ENCODE measurements at places on chromosomes 7 and 10. TPM values are rescaled to one million over a fixed set of nuclear protein-coding genes. Genes with fewer than 3 reads are reported as not detected.

GRCh38 chr7:40847921-40848320 is 713.1 kb downstream of the SUGCT start:
- DNase-seq: no peak

- DNase-seq: no peak
Observed at GRCh38 chr7:43888993-43889945, 17.1 kb downstream of the URGCP start.

DNA sequence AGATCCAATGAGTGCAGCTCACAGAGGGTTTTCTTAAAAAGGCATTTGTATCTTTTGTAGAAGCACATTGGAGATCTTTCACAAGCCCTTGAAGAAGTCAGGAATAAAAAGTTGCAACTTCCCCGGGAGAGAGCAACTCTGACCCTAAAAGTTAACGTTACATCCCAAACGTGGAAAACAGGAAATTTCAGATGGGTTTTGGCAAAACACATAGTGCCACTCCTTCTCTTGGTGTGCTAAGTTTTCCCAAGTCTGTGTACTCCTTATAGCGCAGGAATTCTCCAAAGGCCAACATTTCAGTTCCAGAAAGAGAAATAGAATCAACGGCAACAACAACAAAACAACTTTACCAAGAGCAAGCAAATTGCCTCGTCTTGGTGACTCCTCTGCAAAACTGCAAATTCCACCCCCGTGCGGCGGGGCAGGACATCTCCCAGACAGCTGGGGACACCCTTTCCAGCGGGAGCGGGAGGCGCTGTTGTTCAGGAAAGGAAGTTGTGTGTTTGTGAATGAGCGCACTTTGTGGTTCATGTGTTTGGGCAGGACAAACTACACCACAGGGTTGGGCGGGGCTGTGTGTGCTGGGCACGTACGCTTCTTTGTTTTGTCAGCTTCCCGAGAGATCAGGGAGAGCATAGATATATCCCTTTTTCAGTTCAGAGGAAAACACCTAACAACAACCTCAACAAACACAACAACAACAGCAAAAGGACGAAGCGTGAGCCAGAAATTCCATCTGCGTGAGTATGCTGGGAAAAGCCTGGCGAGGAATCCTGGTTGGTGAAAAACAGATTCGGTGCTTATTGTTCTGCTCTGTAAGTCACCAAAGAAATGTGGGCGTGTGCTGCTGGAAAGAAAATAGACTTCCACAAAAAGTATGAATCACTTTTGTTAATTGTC is 294.7 kb upstream of the PITRM1 start:
- DNase-seq: peak; percentile 77

- no peak for DNase-seq
Observed at GRCh38 chr7:120725376-120726039, 132.4 kb downstream of the TSPAN12 start.

DNA sequence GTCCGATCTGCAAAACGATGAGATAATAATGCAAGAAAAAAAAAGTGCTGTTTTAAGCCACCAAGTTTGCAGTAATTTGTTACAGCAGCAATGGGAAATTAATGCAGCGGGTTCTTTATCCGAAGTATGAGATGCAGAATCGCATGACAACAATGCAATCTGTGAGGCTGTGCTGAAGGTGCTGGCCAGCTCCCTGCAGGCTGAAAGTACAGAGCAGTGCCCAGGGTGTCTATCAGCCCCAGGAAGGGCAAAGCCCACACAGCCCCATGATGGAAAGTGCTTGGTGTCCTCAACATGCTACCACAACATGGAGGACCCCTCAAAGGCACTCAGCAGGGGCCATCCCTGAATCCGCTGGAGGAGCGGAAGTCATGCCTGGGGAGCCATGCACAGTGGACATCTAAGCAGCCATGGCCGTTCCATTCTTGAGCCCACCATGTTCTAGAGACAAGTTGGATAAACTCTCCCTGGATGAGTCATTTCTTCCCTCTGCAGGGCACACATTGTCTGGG is 199.5 kb upstream of the PFKP start:
- no peak for DNase-seq

- DNase-seq: no peak
Observed at GRCh38 chr7:87234949-87235348, 15.4 kb upstream of the TMEM243 start.

- DNase-seq: no peak
Observed at GRCh38 chr10:113052076-113052830, 102.2 kb downstream of the TCF7L2 start.

DNA sequence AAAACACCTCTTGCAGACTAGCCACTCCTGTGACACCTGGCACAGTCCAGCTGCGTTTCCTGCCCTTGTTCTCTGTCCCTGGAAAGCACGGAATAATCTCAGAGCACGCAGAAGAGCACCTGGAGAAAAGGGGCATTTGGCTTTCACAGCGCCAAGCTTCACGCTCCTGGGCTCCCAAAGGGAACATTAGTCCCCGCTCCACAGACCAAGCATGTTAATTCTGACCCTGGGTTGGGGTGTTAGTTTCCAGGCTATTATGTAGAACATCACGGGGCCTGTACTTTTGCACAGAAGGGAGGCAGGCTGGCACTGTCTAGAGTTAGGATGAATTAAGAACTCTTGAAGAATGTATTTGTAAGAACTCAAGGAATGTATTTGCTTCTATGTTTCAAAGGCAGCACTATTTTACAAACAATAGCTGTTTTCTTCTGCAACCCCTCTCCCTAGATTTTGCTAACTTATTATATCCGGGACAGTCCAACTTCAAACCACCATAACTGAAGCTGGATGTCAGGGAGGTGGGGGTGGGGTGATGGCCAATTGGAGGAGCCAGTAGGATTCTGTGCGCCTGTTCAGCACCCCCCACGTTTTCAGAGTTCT is 62.2 kb upstream of the TRIM8 start:
- no peak for DNase-seq

DNA sequence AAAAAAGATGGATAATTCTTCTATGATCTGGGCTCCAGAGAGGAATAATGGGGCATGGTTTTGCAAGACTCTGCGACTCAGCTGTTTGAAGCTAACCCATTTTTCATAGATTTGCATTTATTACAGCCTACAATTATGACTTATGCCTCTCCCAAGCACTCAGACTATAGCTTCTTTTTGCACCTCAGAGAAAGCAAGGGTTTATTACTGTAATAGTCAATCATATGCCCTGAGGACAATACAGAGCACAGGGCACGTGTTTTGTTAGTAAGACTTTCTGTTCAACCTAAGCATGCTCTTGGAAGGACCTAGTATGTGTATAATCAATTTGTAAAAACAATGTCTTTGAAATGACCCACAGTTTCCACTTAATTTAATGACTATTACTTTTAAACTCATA is 221.2 kb downstream of the PARD3 start:
- DNase-seq: no peak

DNA sequence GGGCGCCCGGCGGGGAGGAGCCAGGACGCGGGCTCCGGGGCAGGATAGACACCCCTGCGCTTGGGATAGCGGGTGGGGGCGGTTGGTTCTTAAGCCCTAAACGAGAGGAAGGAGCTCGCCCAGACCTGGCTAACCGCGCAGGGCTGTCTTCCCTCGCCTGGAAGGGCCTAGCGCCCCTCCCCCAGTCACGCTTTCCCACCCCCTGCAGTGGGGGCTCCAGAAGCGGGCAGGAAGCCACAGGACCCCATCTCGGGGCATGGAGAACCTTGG is 6.5 kb downstream of the SHH start:
- DNase-seq: no peak

- no peak for DNase-seq
Observed at GRCh38 chr7:79719216-79719615, 265.7 kb upstream of the MAGI2 start.

DNA sequence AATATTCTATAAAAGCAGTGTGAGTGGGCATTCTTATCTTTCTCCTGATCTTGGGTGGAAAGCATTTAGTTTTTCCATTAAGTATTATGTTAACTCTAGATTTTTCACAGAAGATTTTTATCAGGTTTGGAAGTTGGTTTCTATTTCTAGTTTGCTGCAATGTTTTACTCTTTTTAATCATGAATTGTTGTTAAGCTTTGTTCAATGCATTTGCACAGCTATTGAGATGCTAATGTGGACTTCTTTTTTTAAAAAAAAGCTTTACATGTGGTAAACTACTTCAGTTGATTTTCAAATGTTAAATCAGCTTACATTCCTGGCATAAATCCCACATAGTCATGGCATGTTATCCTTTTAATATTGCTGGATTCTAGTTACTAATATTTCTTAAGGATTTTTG is 363.6 kb upstream of the NRP1 start:
- no peak for DNase-seq

- DNase-seq: no peak
Observed at GRCh38 chr7:15433151-15433550, 128.7 kb downstream of the AGMO start.

- DNase-seq: no peak
Observed at GRCh38 chr7:141820067-141820466, 21.2 kb downstream of the PRSS37 start.

PLCE1 gene
- 30.6 TPM for total RNA-seq

RBP3 gene
- not detected for total RNA-seq

ATOH7 gene
- total RNA-seq: 0.42 TPM

SUN3 gene
- not detected for total RNA-seq

CACNB2 gene
- 6.6 TPM for total RNA-seq

NUDT13 gene
- 2.1 TPM for total RNA-seq

NUTM2E gene
- not detected for total RNA-seq

TMEM184A gene
- not detected for total RNA-seq

MTURN gene
- total RNA-seq: 196 TPM
